ENCODE measurements at places on chromosomes 1 and 21.

GRCh38 chr1:214187121-214187900 lies 93.6 kb upstream of the SMYD2 start:
- no peak for DNase-seq

GRCh38 chr21:42939582-42940413 lies 14.4 kb upstream of the ERVH48-1 start:
- DNase-seq: peak; percentile 39

- DNase-seq: no peak
Measured at GRCh38 chr1:21266119-21266774, 24.0 kb downstream of the ECE1 start.

GRCh38 chr1:111570781-111571181 lies 48.8 kb upstream of the RAP1A start:
- DNase-seq: no peak

DNA sequence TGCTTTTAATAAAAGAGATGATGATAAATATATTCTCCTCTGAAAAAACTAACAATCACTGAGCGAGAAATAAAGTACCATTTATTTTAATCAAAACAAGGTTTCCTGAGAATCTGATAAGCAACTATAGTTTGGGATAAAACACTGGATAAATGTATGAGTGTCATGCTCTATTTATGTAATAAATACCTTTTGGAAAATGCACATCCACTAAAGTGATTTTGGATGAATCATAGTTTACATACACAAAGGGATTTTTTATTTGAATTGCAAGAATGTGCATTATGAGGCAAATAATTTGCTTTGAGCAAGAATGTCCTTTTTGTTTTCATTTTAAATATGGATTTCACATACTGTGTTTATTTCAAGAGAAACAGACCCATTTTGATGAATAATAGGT lies 1483.5 kb downstream of the MRPL39 start:
- no peak for DNase-seq

DNA sequence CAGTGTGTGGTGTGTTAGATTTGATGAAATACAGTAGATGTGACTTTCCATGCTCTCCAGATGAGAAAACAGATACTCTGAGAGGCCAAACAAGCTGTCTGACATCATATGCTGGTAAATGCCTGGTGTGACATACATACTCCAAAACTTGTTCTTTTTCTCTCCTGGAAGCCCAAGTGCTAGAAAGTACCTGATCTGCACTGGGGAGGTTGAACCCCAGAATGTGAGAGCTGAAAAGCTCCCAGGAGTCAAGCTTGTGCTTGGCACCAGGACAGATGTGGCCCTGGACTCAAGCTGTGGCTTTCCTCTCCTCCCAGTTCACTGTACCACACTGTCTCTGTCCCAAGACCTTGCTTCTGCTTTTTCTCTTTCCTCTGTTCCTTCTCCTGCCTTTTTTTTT lies 389.0 kb upstream of the USP24 start:
- no peak for DNase-seq

- DNase-seq: no peak
Measured at GRCh38 chr1:185213091-185213490, 56.1 kb downstream of the SWT1 start.

DNA sequence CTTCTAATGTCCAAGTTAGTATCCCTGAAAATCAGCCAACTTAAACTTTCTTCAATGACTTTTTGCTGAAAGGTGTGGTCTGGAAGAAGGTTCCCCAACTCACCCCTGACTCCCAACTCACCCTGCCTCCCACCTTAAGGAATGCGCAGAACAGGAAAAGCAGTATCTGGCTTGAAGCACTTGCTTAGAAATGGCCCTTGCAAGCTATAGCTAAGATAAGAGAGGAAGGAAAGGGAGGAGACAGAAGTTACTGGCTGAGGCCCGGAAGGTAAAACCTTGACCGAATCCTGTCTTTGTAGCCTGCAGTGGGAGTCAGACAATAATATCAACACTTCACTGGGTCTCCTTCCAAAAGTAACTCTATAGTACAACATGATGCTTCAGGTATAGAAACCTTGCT lies 2.9 kb downstream of the CYYR1 start:
- no peak for DNase-seq

- no peak for DNase-seq
Measured at GRCh38 chr1:184210031-184210430, 158.5 kb downstream of the TSEN15 start.

GRCh38 chr1:1318131-1318652 lies 6.3 kb downstream of the INTS11 start:
- peak; percentile 44 for DNase-seq

GRCh38 chr1:194477908-194478307 lies 1291.5 kb upstream of the B3GALT2 start:
- no peak for DNase-seq

DNA sequence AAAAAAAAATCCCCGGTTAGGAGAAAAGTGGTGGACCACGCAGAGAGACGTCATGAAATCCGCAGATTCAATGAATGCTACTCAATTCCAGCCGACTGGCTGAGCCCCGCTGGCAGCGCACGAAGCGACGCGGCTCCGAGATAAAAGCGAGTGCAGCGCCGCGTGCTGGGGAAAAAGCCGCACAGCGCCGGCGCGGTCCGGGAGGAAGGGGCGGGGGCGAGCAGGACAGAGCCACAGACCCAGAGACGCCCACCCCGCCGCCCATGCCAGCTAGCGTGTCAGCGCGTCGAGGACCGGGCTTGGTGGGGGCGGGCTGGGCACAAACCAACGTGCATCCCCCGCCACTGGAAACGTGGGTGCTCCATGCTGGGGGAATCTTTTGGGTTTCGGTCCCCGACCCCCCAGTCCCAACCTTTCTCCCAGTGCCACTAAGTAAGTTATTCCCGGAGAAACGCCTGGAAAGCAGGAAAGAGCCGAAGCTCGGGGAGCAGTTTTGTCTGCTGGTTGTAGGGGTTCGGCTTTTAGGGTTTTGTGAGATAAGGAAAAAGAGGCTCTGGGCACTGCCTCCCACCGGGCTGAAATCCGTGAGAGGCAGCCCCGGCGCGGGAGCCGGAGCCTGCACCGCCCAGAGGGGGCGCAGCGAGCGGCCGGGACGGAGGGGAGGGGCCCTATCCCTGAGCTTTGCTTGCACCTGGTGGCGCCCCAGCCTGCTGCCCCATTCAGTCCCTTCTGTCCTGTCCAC lies at the start of gene KCNJ6:
TSS of gene KCNJ6 (minus strand) at position 148 of the 742 bp plus-strand sequence. CDS start 75,775 bp downstream, outside the sequence.
- DNase-seq: no peak

- DNase-seq: peak; percentile 64
Measured at GRCh38 chr1:206909161-206909882, 12.1 kb downstream of the IL24 start.

DNA sequence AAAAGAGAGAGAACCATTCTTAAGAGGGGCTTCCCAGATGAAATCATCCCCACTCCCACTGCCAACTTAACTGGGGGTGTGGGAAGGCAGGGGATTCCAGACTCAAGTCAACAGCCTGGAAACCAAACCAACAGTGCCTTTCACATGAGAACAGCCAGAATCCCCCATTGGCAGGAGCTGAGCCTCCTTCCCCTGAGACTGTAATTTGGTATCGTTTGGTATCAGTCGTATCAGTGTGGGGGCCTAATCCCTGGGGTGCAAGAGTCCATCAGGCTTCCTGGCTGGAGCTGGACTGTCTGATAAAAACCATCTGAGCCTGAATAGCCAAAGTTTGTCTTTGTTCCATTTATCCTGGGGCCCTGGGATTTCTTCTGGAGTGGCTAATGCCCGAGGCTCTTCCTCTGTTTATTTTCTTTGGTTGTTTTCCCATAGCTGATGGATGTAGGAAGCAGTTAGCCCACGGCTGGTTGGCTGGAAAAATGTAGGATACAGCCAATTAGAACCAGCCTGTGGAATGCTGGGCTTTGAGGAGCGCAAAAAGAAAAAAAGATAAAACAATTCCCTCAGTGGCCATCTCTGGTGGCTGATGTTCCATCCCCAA lies 84.6 kb downstream of the LAMC2 start:
- no peak for DNase-seq

- DNase-seq: no peak
Measured at GRCh38 chr1:162218975-162219374, 149.5 kb downstream of the NOS1AP start.

GRCh38 chr1:229470406-229471043 lies 36.6 kb upstream of the ACTA1 start:
- DNase-seq: no peak
